ENCODE measurements at places on chromosomes 16 and 17. TPM values are rescaled to one million over a fixed set of nuclear protein-coding genes. Genes with fewer than 3 reads are reported as not detected.
A peak's percentile ranks its signal among the peaks of the same experiment; 100 is the strongest.

- DNase-seq, result no peak
Observed at GRCh38 chr17:948284-948852, 31.2 kb downstream of the NXN start.

GRCh38 chr17:6857336-6857735 lies 25.8 kb upstream of the TEKT1 start:
- no peak for DNase-seq

DNA sequence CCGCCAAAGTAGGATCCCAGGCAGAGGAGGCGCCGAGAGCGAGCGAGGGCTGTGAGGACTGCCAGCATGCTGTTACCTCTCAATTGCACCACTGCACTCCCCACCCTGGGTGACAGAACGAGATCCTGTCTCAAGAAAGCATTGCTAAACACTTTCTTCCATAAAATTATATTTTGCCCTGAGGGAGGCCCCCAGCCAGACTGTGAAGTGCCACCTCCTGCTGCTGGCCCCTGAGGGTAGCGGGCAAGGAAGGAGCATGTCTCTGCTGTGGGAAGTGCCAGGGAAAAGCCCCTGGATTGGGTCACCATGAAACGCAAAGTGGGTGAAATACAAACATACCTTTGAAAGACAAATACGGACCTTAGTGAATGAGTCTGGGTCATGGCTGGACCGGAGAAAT lies 78.0 kb upstream of the AMZ2 start:
- no peak for DNase-seq

DNA sequence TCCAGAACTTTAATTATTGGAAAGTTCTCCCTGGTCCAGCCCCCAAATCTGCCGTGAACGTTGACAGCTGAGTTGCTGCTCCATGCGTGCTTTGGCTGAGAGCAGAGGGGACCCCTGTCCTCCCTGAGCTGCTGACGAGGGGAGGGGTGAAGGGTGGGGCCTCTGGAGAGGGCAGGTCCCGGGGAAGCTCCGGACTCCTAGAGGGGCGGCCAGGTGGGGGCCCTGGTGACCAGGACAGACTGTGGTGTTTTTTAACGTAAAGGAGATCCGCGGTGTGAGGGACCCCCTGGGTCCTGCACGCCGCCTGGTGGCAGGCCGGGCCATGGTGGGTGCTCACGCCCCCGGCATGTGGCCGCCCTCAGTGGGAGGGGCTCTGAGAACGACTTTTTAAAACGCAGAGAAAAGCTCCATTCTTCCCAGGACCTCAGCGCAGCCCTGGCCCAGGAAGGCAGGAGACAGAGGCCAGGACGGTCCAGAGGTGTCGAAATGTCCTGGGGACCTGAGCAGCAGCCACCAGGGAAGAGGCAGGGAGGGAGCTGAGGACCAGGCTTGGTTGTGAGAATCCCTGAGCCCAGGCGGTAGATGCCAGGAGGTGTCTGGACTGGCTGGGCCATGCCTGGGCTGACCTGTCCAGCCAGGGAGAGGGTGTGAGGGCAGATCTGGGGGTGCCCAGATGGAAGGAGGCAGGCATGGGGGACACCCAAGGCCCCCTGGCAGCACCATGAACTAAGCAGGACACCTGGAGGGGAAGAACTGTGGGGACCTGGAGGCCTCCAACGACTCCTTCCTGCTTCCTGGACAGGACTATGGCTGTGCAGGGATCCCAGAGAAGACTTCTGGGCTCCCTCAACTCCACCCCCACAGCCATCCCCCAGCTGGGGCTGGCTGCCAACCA lies at the start of gene MC1R:
Gene MC1R, plus strand, starts transcription at position 410 of the 895 bp plus-strand sequence. Its CDS starts 397 bp downstream, at position 807.
- no peak for DNase-seq

GRCh38 chr16:17278988-17279387 lies 191.8 kb downstream of the XYLT1 start:
- DNase-seq, result no peak

GRCh38 chr16:52022177-52022576 lies 524.8 kb downstream of the TOX3 start:
- DNase-seq, result no peak

- DNase-seq, result no peak
Observed at GRCh38 chr17:44561237-44561623, 3.9 kb downstream of the FZD2 start.

DNA sequence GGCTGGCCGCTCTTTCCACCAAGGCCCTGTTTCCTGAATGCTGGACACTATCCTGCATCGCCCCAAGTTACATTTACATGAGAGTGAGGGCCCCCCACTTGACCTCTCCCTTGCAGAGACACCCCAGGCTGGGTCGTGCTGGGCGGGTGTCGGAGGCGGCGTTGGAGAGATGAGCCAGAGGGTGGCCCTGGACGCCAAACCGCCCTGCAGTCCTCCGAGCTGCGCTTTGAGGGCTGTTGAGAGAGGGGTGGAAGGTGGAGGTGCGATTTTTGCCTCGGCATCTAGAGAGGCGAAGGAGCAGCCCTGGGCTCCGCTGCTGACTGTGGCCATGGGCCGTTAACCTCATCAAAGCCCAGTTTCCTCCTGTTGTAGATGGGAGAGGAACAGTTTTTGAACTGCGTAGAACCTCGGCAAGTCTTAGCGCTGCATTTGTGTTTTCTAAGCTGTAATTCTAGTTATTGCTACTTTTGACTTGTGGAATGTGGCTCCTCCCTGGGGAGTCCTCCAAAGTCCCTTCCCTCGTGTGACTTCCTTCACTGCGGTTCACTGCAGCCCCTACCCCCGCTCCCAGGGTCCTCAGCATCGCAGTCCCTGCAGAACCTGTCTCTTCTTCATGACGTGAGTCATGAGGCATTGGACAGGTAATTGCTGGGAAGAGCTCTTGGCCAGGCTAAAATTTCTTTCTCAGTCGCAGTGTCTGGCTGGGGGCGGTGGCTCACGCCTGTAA lies 986 bp upstream of the ELOB start:
- DNase-seq, result peak; percentile 40

DNA sequence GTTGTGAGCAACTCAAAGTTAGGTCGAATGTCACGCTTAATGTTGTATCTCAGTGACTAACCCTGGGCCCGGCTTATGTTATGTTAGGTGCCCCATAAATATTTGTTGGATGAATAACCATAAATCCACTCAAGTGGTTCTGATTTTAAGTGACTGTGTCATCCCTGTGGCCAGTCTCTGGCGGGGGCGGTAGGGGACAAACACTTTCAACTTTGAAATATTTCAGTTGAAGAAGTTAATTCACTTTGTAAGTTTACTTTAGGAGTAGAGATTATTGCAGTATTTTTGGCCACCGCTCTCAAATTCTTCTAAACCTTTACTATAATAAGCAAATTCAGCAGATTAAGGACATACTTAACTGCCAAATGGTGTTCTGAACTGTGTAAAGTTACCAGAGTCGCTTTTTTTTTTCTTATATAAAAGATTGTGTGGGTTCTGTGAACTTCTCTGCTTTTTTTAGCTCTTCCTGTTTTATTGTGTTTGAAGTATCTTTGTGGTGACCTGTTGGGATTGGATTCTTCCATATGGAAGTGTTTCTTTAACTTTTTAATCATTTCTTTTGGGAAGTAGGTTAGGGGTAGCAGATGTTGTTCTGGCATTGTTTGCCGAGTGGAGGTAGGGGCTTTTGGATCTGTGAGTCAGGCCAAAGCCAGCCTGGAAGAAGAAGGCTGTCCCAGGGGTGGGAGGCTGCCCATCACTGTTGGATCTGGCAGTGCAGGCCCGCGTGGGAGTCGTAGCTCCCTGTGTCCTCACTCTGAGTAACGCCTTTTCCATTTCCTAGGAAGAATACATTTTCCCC lies 61.4 kb upstream of the TBX2 start:
- no peak for DNase-seq

- no peak for DNase-seq
Observed at GRCh38 chr16:89090182-89090630, 3.4 kb upstream of the ACSF3 start.

GRCh38 chr17:78977997-78978973 lies 1.4 kb downstream of the LGALS3BP start:
- DNase-seq, result peak; percentile 56

GRCh38 chr16:83899272-83899897 lies 470 bp downstream of the MLYCD start:
- DNase-seq, result peak; percentile 49

DNA sequence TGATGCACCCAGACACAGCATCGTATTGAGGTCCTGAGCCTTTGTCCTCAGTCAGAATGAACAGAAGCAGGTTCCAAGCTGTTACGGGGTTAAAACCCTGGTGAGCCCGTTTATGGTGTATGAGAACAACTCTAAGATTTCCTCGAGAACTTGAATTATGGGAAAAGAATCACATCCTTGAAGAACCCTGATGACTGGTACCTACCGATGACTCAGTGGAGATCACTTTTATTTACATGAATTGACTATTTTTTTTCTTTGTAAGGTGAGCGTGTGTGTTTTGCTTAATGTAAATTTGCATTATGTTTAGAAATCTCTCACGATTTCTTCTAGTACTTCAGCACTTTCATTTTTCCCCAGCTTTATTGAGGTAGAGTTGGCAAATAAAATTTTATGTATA lies 3.3 kb upstream of the KRTAP4-4 start:
- DNase-seq, result no peak

GRCh38 chr17:80704894-80705293 lies 160.3 kb downstream of the RPTOR start:
- no peak for DNase-seq

- peak; percentile 90 for DNase-seq
Observed at GRCh38 chr17:1487939-1488825, 4.3 kb downstream of the MYO1C start.

DNA sequence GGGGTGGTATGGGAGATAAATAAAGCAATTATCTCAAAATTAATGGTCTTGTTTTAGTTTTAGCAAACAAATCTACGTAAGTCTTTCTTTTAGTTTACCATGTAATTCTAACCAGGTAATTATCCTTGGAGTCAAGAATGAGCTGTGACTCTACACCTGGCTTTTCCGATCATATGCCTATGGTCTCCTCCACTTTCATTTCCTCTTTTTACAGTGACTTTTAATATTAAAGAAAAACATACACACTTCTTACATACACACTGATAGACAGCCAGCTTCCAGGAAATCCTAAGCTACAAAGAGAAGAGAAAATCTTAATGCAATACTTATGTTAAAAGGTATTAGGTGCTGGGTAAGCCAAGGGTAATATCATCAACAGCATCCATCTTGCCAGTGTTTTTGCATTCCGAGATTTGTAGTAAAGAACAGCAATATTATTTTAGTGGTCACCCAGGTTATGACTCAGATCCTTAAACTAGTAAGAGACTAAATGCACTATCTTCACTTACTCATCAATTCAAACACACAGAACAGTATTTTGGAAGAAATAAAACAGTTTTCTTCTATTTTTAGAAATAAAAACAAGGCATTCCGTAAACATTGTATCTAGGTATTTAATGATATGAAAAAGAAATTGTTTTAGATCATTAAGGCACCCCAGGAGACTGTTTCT lies 4.4 kb upstream of the IRX5 start:
- DNase-seq, result no peak

DNA sequence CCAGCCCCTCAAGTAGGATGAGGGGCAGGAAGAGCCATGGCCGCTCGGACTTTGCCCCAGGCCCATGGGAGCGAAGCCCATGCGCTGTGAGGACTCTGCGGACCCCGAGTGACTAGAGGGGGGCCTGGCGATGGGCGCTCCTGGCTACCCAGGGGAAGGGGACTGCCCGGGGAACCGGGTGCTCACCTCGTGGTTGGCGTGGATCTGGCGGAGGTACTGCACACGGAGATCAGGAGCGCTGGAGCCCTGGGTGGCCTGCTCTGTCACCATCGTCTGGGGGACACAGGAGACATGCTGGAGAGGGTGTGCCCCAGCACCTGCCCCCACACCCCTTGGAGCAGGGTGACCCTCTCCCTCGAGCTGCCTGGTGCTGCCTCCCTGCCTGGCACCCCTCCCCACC lies 11.0 kb downstream of the FAAP100 start:
- DNase-seq, result no peak

DNA sequence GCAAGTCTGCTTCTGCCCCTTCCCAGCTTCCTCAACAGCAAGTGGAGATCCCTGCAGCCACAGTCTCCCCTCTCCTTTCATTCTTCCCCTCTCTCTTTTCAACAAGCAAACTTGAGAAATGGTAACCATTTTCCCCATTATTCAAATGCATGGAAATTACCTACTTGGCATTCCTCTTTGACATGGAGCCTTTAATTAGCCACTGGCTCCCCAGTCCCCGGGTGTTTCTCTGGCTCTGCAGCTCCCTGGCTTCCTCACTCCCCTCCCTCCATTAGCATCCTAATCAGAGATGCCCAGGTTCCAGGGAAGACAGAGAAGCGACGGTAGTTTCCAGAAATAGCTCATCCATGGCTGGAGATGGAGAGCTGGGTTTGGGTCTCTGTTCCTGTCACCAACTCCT lies 116.0 kb downstream of the CCT6B start:
- DNase-seq, result no peak

GRCh38 chr17:31444026-31444425 lies 52.6 kb downstream of the RAB11FIP4 start:
- no peak for DNase-seq

GRCh38 chr16:70696952-70697593 lies 11.2 kb upstream of the MTSS2 start:
- DNase-seq, result no peak

- no peak for DNase-seq
Observed at GRCh38 chr16:73891129-73891542, 405.5 kb upstream of the PSMD7 start.

GRCh38 chr17:68497885-68498319 lies 14.3 kb upstream of the PRKAR1A start:
- DNase-seq, result no peak

GRCh38 chr16:25633549-25633948 lies 58.2 kb upstream of the HS3ST4 start:
- no peak for DNase-seq

DNA sequence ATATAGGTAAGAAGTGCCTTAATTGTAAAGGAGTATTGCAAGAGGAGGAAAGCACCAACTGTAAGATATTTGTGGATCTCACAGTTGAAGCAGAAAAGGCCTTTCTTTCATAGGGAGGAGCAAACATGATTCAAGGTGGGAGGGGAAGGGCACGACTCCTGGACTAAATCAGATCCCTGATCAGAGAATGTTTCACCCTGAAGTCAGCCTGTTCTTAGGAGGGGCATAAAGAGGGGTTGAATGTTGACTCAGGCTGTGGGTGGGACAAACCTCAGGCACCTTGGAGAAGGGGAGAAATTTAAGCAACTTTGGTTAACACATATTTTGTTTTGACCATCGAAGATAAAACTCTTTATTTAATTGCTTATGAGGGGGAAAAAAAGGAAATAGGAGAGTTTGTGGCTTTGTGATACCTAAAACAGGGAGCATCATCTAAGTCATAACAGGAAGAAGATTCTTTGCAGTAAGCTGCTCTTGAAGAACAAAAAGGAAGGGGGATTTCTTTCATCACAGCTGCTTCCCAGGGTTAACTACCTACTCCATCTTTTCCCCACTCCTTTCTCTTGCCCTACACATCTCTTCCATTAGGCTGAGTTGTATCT lies 158.6 kb upstream of the ZNF267 start:
- DNase-seq, result no peak

- no peak for DNase-seq
Observed at GRCh38 chr16:1884155-1884760, 12.3 kb upstream of the MEIOB start.

GRCh38 chr16:49112754-49113153 lies 168.9 kb downstream of the CBLN1 start:
- DNase-seq, result peak; percentile 28

The TMC7 gene
- 33.0 TPM for polyA plus RNA-seq

The GPR179 gene
- 0.61 TPM for polyA plus RNA-seq

The TP53TG3F gene
- polyA plus RNA-seq, result 0.96 TPM

The CRYBA1 gene
- not detected for polyA plus RNA-seq

The ALDH3A2 gene
- polyA plus RNA-seq, result 76.0 TPM

The FOXL1 gene
- polyA plus RNA-seq, result 1.4 TPM

The CES3 gene
- polyA plus RNA-seq, result 1.5 TPM

The KRTAP3-2 gene
- not detected for polyA plus RNA-seq

The CALCOCO2 gene
- polyA plus RNA-seq, result 351 TPM
